ENCODE measurements at places on chromosomes 1 and 21.

- no peak for DNase-seq
These were observed 60.0 kb downstream of the EIF2B3 start for GRCh38 chr1:44926311-44926781.

DNA sequence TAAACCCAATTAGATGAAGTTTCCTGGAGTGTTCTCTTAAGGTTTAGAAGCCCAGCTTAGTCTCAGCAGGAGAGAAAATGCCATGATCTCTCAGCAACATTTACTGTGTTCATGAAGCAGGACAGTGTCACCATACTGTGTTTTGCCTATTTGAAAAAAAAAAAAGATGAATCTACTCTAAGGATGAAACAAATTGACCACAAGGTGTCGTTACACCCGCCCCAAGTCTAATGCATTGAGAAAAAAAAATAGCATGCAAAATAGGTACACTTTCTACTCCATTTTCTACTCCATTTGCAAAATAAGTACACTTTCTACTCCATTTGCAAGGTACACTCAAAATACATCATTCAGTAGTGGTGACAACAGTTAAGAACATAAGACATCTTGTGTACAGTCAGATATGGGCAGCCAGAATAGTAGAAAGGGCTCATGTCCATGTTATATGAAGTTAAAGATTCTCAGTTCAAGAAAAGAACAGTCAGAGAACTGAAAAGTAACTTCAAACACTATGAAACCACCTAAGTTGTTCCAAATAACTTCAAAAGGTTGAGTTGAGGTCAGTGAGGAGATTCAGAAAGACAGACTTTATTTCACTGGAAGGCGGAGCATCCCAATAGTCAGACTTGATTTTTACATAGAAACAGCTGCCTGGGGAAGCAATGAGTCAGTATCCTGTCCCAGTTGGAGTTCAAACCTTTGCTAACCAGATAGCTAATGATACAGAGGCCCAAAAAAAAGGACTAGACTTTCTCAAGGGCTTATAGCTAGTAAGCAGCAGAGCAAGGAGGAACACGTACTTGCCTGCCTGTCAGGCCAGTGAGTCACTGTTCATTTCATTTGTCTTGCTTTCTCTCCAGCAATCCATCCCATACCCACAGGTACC is 13.3 kb downstream of the PLPPR5 start:
- no peak for DNase-seq

DNA sequence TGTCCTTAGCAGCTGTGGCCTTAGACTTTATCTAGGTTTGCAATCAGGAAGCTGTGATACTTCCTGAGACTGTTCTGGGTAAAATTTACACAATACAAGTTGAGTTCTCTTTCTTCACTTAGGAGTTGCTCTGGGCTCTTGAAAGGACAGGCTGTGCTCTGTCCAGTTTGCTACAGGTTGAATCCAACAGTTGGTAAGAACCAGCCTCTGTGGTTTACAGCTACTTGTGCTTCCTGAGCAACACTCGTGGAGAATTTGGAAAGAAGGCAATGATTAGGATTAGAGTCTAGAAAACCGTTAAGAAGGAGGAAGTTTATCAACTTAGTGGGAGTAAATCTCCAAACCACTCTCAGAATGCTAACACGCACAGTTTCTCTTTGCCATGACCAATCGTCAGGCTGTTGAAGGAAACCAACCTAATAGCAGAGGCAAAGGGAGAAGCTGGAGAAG is 26.8 kb downstream of the GFI1 start:
- no peak for DNase-seq

DNA sequence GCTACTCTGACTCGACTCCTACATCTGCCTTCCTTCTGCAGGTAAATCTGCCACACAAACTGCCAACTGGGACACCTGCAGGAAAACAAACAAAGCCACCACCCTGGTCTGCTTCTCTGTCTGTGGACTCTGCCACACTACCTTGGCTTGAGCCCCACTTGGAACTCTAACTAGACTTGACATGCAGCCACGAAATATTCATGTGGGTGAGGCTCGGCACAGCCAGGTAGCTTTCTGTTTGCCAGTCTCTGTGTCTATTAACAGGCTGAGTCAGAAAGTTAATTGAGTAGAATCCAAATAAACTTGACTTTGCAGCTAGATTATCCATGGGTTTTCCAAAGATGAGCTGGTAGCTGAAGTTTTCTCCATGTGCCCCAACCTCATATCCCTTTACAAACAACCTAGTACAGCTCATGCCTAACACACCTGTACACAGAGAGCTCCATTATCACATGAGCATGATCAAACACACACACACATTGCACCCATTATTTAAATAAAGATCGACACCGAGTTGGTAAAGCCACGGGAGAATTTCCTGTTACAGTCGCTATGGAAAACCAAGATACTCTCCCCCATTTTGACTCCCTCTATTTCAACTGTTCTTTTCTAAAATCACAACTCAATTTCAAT is 808 bp downstream of the C1orf116 start:
- DNase-seq, result no peak

GRCh38 chr1:233627376-233627775 is 13.5 kb downstream of the KCNK1 start:
- no peak for DNase-seq

DNA sequence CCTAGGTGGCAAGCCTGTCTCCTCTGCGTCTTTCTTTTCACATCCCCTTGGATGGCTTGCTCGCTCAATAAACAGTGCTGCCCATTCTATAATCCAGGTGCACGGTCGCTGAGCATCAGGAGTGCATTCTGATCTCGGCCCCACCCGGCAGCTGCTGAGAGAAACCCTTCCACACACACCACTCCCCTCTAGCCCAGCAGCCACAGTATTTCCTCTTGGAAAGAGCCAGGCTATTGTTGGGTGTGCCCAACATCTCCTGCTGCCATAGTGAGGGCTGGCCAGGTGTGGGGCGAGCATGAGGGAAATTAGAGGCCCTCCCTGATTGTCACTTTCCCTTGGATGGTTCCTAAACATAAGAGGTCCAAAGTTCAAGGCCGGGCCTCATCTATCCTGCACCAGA is 24.7 kb downstream of the GPA33 start:
- DNase-seq, result no peak

- no peak for DNase-seq
These were observed 24.4 kb upstream of the COL18A1 start for GRCh38 chr21:45380566-45380965.

- no peak for DNase-seq
These were observed 51.9 kb upstream of the ASPM start for GRCh38 chr1:197198333-197198732.

GRCh38 chr1:31706384-31707058 is 2.7 kb upstream of the COL16A1 start:
- DNase-seq, result no peak

GRCh38 chr1:79859212-79859948 is 852.9 kb upstream of the ADGRL4 start:
- DNase-seq, result no peak

GRCh38 chr1:68115308-68115707 is 64.9 kb upstream of the DIRAS3 start:
- no peak for DNase-seq

DNA sequence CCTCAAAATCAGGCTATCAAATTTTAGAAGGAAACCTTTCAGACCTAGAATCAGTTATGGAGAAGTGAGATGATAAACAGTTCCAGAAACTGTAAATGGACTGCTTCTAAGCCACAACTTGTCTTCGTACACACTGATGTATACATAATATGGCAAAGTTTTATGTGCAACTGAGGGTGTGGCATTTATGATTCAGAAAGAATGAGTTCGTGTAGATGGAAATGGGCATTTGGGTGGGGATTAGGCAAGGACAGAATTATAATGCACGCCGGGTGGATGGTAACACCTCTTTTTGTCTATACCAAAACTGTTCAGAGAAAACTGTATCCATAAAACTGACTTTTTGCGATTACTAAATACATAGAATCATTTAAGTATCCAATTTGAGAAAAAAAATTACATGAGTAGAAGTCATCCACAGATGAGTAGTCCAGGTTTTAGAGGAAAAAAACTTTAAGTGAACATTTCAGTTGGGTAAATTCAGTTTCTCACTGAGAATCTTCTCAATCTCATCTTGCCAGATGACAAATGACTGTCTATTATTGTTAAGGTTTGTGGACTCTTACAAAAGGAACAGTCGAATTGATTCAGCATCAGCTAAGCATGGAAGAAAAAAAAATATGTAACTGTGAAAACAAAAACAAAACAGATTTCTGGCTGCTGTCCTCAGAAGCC is 22.5 kb downstream of the ERRFI1 start:
- DNase-seq, result no peak

DNA sequence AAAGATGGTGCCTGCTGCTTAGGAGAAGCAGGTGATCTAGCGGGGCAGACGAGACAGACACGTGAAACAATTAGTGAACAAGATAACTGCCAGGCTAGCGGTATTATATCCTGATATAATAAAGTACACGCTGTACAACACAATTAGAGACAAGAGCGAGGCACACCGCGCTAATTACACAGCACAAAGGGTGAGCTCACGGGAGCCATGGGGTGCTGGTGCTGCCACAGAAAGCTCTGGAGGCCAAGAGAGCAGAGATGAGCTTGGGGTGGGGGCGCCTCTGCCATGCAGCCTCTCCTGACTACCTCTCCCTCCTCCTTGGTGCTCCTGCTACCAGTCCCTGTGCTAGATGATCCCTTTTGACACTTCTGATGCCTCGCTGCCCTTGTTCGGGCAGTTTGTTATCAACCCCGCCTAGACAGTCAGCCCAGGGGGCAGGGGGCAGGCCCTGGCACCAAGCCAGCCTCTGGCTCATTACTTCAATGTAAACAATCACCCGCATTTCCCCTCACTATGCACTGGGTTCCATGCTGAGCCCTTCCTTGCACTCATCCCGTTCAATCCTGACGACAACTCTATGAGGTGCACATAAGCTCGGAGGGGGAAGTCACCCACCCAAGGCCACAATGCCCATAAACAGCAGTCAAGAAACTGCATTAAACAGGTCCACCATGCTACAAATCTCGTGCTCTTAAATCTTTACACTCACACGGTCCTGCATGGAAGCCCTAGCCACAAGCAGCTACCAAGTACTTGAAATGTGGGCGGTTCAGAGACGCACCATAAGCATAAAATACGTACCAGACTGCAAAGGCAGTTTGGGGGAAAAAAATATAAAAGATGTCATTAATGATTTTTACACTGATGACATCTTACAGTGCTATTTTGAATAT is 103.0 kb downstream of the SSBP3 start:
- DNase-seq, result no peak

GRCh38 chr1:21342961-21343838 is 52.9 kb upstream of the ECE1 start:
- DNase-seq, result no peak

DNA sequence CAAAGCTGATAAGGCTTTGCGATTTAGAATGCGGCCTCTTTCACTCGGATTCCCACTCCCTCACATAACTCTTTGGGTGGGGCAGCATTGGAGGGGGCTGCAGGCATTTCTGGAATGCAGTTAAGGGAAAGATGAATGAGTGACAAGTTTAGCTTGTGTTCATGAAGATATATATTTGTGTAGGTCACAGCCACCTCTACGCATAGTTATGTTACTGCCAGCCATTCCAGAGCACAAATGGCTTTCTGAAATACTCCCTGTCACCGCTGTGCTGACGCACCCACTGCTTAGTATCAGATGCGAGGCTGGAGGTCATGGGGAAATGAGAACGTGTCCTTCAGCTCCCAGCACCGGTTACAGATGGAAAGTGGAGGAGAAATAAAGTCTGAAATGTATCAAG is 54.1 kb upstream of the ATP1A1 start:
- no peak for DNase-seq

- no peak for DNase-seq
These were observed 50.3 kb downstream of the S100B start for GRCh38 chr21:46554431-46555224.

GRCh38 chr1:31227891-31228568 is 11.7 kb downstream of the NKAIN1 start:
- no peak for DNase-seq

DNA sequence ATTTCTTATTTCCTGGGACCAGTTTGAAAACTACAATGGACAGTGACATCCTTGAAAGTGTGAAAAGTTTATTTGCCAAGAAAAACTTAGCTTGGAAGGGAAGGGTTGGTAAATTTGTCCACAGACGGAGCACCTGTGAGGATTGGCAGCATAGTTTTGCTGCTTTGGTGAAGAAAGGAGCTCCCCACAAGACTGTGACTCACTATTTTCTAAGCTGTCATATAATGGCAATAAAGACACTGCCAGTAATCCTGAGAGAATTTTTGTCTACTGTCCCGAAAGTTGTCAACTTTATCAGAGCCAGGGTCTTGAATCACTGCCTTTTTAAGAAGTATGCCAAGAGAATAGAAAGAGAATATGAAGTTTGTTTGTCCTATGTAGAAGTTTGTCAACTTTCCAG is 230.8 kb downstream of the NEGR1 start:
- no peak for DNase-seq

DNA sequence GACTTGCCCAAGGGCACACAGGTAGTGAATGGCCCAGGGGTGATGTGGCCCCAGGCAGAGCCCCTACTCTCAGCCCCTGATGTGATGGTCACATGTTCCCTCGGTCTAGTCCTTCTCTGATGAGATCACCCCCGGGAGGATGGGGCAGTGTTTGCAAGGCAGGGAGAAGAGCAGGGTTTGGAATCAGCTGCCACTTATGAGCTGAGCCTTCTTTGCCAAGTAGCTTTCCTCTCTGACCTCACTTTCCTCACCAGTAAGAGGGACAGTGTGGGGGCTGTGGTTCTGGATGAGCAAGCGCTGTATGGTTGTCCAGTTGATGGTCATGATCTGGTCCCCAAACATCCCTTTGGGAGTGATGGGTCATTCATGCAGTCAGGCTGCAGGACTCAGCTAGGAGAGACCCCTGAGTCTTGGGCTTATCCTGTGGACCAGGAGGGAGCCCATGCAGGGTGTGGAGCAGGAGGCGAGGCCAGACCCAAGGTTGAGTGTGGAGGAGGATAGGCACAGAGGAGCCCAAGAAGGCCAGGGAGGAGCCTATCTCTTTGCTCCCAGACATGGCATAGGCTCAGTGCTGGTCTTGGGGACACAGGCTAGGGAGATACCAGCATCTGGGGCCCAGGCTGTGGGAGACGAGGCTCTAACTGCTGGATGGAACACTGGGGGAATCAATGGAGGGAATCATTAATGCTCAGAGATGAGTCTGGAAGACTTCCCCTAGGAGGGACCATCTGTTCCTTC is 15.9 kb upstream of the PEAR1 start:
- no peak for DNase-seq

DNA sequence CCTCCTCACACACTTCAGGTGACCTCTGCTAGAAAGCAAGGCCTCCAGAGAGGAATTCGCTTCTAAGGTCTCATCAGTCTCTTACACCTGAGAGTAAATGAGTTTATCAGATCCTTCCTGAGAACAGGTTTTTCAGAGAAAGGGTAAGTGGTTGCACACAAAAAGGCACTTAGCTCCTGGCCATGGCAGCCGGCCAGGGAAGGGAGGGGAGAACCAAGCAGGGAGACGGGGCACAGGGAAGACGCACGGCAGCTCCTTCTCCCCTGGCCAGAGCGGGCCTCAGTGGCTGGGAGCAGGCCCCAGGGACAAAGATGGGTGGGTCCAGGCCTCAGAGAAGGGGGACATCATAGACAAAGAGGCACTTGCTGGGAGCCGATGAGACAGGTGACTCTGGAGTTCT is 3.6 kb upstream of the TNNT2 start:
- no peak for DNase-seq

DNA sequence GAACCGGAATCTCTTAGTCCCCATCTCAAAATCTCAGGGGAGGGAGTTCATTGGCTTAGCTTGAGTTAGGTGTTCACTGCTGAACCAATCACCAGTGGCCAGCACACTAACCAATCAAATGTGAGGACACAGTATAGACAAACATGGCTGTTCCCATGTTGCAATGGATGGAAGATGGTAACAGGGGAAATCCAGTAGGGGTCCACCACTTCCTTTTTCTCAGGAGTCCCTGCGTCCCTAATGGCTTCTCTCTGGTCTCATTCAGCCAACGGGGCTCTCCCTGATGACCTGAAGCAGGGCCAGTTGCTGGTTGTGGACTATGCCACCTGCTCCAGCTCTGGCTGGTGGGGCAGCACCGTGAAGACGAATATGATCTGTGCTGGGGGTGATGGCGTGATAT is 9.7 kb downstream of the CELA2B start:
- DNase-seq, result no peak
